Stimulated activated CD8-positive, alpha-beta memory T cell treated with anti-CD3 and anti-CD28 coated beads, Interleukin-7, amount 100 ng/mL, for 4 hours (primary cell): ENCODE measurements at places on chromosomes 3 and 15.

DNA sequence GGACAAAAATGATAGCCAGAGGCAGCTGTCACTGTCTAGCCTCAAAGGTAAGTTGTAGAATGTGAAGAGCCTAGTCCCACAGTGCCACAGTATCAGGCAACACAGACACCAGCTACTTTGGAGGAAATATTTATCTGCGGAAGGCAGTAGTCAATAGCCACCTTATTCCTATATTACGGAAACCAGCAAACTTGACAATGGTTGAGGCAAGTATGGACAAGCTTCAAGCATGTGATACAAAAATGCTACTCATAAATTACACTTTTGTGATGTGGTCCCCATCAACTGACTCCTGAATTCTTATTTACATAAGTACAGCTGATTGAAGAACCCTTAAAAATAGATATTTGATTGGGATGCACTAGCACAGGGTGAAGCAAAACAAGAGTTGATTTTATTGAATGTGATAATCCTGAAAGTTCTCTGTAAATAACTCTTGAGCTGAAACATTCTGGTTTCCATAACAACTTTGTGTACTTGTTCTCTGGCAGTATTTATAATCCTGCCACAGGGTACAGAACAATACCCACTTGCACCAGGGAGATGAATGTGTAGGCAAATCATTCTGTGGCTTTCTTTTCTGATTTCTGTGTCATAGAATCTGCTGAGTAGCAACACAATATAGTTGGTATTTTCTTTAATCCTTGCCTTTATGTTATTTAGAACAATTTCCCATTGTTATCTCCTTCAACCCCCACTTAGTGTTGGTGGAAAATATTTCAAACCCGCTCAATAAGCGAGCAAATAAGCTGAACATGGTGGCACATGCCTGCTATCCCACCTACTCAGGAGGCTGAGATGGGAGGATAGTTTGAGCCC is at the start of gene ANKUB1:
TSS of gene ANKUB1 (minus strand) at position 103 of the 819 bp plus-strand sequence. CDS start 188 bp downstream, outside the sequence.
- no peak for DNase-seq

DNA sequence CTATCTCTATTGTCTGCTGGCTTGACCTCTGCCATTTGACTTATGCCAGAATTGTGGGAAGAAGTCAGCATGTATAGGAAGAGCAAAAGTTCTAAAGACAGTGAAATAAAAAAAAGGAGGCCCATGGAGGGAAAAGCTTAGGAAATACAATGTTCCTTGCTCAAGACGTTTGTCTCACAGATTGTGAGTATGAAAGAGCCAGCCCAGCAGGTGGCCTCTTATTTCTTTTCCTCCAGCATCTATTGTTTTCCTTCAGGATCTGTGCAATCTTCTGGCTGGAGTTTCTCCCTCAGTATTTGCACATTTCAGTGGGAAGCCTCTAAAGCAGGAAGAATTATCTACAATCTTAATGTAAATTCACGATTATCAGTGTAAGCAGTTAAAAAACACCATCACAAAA is 43.7 kb downstream of the ZDHHC3 start:
- no peak for DNase-seq

GRCh38 chr3:17771177-17772017 is 29.0 kb upstream of the TBC1D5 start:
- DNase-seq, result no peak

DNA sequence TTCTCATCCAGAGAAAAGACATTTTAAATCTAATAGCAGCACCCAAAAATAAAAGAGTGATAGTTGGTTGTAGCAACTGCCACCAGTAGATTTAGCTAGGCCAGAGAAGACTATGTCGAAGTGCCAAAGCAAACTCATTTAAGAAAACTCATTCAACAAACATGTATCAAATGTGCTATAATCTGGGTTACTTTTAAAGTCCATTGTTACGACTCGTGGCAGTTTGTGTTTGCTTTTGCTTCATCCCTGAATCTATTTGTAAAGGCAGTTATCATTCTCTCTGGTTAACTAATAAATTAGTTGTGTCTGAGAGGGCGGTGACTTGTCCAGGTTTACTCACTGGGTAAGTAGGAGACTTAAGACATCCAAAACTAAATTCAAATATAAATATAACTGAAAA is 159.4 kb downstream of the ZIC4 start:
- no peak for DNase-seq

DNA sequence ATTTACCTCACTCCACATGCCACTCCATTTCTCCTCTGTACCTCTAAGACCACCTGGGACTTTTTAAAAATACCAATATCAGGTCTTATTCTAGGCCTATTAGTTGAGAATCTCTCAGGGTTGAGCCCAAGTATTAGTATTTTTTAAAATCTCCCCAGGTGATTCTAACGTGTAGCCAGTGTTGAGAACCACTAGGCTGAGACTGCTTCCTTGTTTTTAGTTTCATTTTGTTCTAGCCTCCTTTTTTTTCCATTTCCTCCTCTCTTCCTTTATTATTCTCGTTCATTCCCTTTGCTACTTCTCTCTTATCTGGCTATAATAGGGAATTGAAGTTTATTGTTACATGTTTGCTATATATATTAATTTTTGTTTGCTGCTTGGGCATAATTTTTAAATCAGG is 217.8 kb upstream of the CD96 start:
- DNase-seq, result no peak
